ENCODE measurements at places on chromosomes 12 and 14.

GRCh38 chr14:102571043-102571442, 21.4 kb upstream of the RCOR1 start:
- no peak for DNase-seq

- no peak for DNase-seq
These were observed 173.6 kb downstream of the PDZRN4 start for GRCh38 chr12:41361738-41362137.

DNA sequence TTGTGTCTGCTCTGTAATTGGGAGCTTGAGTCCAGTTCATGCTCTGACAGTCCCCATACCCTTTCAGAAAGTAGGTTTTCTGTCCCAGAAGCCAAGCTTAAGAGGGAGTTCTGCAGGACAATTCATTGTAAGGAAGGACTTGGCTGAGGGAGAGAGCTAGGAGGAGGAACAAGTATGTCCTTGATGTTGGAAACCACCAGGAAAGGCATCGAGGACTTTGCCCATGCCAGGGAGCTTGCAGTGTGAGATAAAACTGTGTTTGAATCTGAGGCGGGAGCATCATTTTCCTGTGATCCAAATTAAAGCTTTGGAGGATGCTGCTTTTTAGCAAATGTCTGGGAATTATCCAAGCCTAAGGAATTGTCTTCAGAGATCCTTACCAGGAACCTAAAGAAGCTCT, 175.3 kb downstream of the EMP1 start:
- no peak for DNase-seq

DNA sequence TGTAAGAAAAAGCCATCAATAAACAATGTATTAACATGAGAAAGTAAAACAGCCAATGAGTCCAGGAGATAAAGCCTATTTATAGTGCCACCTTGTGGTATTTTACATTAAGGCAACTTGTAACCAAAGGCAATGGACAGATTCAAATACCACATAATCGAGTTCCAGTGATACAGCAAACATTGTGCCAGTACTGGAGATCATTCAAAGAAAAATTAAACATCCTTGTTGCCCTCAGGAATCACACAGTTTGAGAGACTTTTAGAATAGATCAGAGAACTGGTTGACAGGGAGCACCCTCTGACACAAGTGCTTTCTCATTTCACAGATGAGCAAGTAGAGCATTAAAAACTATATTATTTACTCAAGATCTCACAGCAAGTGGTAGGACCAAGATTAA, 98.1 kb downstream of the DDHD1 start:
- no peak for DNase-seq

GRCh38 chr14:89325959-89326358, 91.1 kb downstream of the FOXN3 start:
- DNase-seq: no peak
